ENCODE measurements at places on chromosomes 1 and 21. TPM values are rescaled to one million over a fixed set of nuclear protein-coding genes. Genes with fewer than 3 reads are reported as not detected.

The ERI3 gene
- 49.2 TPM for polyA plus RNA-seq

The CLCA1 gene
- polyA plus RNA-seq: 1.5 TPM

The ZNF593OS gene
- polyA plus RNA-seq: 1.6 TPM

The PCSK9 gene
- polyA plus RNA-seq: 3.6 TPM

The VCAM1 gene
- 10.7 TPM for polyA plus RNA-seq

The PI4KB gene
- polyA plus RNA-seq: 65.1 TPM

- no peak for DNase-seq
Measured at GRCh38 chr1:155725142-155725541, 36.3 kb downstream of the DAP3 start.

- DNase-seq: no peak
Measured at GRCh38 chr1:166813508-166814223, 25.6 kb upstream of the POGK start.

DNA sequence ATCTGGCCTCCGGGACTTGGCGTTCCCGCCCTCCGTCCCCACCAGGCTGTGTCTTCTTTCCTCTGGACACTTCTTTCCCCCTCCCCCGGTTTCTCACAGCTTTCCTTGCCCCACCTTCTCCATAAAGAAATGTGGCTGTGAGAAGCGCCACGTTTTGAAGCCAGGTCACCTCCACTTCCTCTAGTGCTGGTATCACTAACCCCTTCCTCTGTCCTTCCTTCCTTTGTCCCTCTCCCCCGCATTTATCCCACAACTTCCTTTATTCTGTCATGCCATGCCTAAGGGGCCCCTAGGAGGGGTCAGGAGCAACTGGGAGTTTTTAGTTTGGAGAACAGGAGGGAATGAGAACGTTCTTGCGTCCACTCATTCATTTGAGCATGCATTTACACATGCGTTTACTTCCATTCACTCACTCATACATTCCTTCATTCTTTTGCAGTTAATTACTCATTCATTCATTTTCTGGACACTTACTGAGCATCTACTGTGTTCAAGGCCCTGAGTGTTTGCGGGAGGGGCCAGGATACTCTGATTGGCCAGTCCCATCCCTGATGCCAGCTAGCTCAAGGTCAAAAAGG, 5.0 kb upstream of the ACOT11 start:
- DNase-seq: no peak

- no peak for DNase-seq
Measured at GRCh38 chr1:243488459-243489157, 232.8 kb downstream of the SDCCAG8 start.

- DNase-seq: no peak
Measured at GRCh38 chr1:99676876-99677275, 31.0 kb downstream of the PALMD start.

DNA sequence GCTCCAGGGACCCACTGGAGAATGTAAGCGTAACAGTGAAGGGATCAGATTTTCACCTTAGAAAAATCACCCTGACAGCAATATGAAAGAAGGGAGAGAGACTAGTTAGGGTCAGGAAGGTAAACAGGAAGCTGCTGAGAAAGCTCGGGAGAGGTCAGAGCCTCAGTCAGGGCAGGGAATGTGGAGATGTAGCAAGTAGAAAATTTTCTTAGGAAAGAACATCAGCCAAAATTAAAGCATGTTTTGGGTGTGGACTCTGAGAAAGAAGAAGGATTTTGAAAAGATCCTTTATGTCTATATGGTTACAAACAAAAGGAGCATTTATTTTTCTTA, 16.7 kb upstream of the ERICH3 start:
- DNase-seq: no peak

DNA sequence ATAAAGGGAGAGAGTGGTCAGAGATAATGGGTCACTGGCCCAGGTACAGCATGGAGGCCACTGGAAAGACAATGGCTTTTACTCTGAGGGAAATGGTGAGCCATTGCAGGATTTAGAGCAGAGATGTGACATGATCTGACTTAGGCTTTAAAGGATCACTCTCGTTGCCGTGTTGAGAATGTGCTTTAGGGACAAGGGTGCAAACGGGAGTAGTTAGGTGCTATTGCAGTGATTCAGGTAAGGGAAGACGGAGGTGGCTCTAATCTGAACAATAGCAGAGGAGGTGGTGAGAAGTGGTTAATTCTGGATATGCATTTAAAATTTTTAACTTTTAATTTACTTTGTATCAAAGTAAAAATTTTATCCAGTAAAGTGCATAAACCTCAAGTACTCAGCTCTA, 9.8 kb downstream of the ADORA1 start:
- no peak for DNase-seq

DNA sequence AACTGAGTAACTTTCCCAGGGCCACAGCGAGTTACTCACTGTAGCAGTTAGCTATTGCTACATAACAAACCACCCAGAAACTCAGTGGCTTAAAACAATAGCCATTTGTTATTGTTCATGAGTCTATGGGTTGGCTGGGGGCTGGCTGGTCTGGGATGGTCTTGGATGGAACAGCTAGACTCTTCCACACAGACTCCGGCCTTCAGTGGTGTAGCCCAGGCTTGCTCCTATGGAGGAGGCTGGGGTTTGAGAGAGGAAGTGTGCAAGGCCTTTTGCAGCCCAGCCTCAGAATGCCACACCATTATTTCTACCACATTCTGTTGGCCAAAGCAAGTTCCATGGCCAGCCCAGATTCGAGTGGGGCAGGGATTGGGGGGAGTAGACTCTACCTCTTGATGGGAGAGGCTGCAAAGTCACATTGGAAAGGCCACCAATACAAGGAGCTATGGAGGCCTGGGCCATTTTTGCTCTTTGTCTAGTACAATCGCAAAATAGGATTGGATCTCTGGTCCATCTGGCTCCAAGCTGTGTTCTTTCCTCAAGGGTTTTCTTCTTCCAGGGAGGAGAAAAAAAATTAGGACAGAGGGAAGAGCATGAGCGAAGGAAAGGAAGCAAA, 37.5 kb upstream of the TTC22 start:
- DNase-seq: no peak

DNA sequence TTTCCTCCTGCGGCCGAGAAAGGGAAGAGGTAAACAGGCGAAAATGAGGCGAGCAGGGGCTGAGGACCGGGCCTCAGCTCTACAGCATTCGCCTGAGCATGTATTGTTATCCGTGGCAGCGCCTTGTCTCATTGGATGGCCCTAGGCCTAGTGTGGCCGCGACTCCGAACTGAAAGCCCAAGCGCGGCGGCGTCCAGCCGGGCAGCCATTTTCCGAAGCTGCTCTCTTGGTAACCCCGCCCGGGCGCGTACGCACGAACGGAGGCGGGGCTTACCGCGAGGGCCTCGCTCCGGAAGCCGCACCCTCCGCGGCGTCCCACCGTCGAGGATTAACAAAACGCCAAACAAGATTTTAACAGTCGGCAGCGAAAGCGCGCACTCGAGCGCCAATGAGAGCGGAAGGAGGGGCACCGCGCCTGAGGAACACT, 797 bp upstream of the USP1 start:
- DNase-seq: no peak

DNA sequence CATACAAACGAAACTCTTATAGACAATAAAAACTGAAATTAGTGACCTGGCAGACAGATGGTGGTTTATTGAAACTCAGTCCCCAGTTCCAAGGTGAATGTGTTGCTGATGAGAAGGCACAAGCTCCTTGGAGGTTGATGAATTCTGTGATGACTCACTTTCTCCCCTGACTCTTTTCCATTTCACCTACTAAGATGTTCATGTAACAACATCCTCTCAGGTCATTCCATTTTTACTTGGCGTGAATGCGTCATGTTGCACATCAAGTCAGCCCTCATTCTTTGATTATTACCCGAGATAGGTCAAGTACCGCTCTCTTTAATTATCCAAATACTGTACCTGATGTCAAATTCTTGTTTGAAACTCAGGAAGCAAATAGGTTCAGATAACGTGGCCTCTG, 10.1 kb upstream of the IL10RB start:
- no peak for DNase-seq

DNA sequence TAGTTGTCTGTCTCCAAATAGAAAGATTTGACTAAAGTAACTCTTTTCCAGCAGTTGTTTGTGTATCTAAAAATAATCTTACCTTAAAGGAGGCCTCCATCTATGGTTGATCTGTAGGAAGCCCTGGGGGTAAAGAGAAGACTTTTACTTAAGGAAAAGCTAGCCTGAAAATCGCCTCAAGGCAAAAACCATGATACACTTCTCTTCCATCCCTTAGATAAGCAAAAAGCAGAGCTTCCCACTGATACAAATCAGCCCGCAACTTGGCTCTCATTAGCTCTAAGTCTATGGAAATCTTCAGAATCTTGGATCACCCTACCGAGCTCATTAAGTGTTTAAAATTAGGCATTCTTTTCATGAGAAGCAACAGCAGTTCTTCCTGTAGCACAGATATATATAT, 576.9 kb upstream of the PTBP2 start:
- DNase-seq: no peak

DNA sequence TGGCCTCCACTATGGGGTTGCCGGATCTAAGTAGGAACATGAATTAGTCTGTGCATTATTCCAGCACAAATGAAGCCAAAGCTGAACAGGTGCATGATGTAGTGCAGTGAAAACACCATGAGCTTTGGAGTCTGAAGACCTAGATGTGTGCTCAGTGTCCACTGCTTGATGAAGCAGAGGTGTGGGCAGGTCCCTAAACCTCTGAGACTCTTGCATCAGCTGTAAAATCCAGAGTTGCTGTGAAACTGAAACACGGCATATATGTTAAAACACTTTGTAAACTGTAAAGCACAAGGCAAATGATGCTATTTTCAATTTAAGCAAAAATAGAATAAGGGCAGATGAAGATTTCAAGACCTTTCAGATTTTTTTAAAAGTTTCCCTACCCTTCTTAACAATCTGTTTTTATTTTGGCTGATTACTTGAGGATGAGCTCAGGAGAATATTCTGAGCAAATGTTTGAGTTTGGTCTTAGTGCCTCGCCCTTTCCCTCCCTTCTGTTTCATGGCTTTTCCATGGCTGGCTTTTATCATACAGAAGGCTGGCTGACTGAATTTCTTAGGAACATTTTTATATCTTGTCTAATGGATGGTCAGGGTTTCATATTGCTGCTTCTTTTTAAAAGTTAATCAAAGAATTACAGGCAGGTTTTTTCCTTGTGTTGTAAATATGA, 221.8 kb downstream of the NTNG1 start:
- DNase-seq: no peak

GRCh38 chr1:203219934-203220333, 9.5 kb downstream of the CHIT1 start:
- no peak for DNase-seq

Data from muscle of arm (tissue), 14 donors.